ENCODE measurements at places on chromosomes 6 and 20.

- DNase-seq, result no peak
Observed at GRCh38 chr6:154223296-154223695, 133.3 kb downstream of the IPCEF1 start.

DNA sequence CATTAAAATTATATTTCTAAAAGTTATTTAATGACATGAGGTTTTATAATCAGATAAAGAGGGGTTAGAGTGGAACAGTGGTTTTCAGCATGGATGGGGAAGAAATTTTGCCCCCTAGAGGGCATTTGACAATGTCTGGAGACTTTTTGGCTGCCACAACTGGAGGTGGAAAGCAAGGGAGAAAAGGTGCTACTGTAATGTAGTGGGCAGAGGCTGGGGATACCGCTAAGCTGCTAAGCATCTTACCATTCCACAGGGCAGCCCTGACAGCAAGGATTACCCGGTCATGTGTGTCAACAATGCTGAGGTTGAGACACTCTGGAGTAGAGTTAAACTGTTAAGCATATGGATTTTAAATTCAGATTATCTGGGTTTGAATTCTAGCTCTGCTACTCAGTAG lies 52.9 kb upstream of the FABP7 start:
- DNase-seq, result no peak

DNA sequence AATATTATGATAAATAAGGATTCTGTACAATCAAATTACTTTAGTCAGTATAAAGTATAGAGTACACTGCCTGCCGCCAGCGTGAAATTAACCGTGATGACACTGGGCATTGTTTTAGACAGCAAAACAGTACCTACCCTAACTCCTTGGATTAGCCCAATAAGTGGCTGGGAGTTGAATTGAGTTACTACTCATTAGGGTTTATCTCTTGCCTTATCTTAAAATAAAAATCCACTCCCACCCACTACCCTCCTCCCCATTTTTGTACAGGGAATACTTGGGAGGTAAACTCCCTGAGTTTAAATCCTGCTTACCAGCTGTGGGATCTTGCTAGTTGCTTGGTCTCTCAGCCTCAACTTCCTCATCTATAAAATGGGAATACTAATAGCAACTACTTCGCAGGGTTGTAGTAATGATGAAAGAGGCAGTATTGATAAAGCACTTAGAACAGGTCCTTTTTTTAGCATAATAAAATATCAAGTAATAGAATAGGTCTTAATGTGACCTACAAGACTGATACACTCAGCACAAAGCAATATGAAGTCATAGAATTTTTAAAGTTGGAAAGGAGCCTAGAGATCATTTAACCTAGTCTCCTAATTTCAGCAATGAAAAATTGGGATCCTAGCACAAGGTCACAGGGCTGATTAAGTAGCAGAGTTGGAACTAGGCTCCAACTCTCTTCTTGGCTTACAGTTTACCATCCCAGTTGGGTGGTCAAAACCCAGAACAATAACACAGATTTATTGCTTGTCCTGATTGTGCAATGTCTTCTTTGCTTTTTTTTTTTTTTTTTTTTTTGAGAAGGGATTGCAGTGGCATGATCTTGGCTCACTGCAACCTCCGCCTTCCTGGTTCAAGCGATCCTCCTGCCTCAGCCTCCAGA lies 23.8 kb downstream of the PHACTR2 start:
- no peak for DNase-seq

DNA sequence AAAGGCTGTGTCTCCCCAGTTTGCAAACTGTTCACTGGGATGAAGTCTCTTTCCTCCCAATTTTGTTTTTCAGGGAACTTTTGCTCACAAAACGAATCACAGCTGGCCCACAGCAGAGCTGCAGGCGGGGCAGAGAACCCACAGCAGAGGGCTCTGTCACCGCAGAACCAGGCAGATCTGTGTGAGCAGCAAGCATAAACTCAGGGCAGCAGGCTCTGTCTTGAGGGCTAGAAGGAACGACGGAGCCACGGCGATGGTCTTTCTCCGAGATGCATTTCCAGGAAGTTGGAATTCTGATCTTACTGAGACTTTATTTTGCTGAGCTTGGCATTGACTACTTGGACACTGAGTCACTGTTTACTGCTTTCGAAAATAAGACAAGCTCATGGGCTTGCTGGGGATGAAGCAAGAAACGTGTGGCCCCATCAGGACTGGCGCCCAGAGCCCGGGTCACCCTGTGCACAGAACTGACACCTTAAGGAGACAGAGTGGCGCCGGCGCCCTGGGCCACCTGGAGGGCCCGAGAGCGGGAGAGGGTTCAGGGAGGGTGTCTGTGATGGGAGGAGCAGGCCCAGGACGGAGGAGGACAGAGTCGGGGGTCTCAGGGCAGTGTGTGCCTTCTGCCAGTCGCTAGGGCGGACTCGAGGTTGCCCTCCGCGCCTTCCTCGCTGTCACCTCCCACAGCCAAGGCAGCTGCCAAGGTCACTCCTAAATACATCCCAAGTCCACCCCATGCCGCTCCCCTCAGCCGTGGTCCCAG lies 106.3 kb upstream of the NXT1 start:
- DNase-seq, result no peak

DNA sequence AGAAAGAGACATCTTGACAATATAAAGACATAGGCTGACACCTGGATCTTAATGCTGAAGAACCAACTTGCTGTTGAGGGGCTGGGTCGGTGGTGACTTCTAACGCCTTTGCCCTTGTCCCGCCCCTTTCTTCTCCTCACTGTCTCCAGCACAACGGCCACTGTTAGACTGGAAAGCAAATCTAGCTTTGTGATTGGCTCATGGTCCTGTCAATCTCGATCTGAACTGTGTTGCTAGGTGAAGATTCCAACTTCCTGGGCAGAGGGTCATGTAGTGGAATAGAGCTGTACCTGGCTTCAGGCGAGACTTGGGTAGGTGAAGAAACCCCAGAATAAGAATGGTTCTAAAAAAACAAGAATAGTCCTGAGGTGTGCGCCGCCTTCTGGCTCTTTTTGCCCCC lies at the start of gene PGK2:
Gene PGK2 (minus strand): TSS at position 110 of the 400 bp plus-strand sequence. CDS start 98 bp downstream, at position 12.
- DNase-seq, result no peak

- no peak for DNase-seq
Observed at GRCh38 chr6:41655646-41656001, 17.4 kb downstream of the MDFI start.

DNA sequence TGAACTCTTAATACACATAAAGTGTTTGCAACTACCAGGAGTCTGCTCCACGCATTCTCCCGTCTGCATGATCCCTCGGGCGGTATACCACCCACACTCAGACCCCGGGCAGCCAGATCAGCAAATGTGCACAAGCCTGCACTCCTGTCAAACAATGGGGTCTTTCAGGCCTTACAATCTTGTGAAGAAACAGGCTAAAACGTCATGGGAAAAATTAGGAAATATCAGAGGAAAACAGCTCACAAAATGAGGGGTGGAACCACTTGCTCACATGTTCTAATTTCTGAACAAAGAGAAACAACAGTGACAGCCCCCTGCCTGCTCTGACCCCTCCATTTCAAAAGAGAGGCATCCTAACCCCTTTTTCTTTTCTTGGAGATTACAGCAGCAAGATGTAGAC lies 69.4 kb downstream of the BACH2 start:
- no peak for DNase-seq

DNA sequence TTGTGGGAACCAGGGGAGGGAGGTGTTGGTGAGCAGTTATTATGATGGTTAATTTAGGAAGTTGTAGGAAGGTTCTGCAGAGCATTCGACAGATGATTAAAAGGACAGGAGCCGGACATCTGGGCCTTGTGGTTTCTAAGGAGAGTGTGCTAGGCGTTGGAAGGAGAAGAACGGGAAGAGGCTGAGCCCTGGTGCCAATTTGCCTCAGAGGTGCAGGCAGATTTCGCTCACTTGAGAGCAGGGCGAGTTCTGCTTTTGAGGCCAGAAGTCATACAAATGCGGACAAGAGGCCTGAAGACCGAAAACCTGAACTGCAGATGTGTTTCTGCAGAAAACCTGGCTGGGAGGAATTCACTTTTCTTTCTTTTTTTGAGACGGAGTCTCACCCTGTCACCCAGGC lies 30.5 kb upstream of the RPS6KA2 start:
- DNase-seq, result no peak

DNA sequence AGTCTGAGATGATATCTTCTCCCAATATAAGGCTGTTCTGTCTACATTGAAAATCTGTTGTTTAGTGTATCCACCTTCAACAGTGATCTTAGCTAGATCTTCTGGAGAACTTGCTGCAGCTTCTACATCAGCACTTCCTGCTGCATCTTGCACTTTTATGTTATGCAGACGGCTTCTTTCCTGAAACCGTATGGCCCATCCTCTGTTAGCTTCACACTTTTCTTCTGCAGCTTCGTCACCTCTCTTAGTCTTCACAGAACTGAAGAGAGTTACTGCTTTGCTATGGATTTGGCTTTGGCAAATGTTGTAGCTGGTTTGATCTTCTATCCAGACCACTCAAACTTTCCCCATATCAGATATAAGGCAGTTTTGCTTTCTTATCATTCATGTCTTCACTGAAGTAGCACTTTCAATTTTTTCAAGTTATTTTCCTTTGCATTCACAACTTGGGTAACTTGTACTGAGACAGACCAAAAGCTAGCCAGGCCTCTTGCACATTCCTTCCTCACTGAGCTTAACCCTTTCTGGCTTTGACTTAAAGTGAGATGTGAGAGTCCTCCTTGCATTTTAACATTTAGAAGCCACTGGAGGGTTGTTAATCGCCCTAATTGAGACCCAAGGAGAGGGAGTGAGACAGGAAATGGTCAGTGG lies 110.1 kb downstream of the PREP start:
- no peak for DNase-seq

- no peak for DNase-seq
Observed at GRCh38 chr20:6708010-6708409, 59.5 kb upstream of the BMP2 start.

DNA sequence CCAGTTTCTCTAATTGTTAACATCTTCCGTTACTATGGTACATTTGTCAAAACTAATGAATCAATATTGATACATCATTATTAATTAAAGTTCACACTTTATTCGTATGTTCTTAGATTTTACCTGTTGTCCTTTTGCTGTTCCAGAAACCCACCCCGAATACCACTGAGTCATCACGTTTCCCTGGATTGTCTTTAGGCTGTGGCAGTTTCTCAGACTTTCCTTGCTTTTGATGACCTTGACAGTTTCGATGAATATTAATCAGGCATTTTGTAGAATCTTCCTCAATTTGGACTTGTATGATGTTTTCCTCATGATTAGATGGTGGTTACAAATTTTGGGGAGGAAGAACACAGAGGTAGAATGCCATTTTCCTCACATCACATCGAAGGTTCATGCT lies 39.1 kb upstream of the AIG1 start:
- no peak for DNase-seq

DNA sequence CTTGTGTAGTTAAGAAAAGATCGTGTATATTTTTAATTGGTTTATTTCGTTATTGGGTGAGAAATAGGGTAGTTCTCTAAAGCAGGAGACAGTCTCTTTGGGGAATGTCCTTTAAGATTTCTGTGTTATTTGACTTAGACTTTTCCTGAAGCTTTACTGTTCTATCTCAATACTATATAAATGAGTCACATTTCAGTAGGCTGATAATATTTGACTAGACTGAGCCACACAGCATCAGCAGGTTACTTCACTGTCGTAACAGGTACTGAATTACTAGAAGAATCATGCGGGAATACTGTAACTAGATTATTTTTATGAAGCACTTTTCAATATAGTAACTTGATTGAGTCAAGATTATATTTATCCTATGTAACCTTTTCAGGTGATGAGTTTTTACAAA lies 1.4 kb downstream of the SMAP1 start:
- no peak for DNase-seq

DNA sequence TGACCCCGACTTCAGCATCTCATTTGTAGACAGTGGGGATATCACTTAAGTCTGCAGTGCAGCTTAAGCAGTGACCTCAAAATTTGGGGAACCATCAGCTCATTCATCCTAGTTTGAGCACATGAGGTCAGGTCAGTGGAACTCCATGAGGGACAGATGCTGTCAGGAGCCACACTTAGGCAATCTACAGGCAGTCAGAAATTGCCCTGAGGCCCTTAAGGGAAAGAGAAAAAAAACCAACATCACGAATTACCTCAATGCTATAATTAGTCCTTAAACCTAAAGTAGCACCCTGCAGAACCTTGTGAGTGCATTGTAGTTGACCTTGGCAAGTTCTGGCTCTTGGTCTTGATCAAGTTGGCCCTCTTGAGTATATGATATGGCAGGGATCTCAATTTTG lies 21.1 kb downstream of the TMEM74B start:
- no peak for DNase-seq

DNA sequence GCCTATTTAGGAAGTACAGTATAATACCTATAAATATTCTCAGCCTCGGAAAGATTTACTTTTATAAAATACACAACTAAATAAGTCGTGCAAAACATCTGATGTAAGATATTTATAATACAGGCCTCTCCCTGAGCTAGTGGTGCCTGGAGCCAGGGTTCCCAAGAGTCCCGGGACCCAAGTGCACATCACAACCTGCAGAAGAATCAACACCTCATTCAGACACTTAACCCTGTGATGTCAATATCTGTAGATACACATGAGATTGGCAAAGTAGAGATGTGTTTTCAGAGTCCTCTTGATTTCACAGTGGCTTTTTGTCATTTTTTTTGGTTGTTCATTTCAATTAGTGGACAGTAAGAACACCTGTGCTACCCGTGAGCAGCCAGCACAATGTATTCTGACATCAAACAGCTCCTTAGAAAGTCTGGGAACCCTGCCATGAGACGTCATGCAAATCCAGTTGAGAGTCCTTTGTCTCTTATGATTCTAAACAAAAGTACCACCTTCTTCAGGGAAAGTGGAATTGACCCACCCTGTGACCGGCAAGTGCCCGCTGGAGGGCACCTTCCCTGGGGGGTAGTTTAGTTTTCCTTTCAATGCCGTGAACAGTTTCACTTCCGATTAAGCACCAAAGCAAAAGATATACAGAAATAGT lies 101.6 kb downstream of the DACT2 start:
- DNase-seq, result no peak

GRCh38 chr6:44177691-44178423 lies 19.2 kb downstream of the CAPN11 start:
- no peak for DNase-seq

GRCh38 chr20:62636446-62636845 lies 5.9 kb upstream of the SLCO4A1 start:
- no peak for DNase-seq

Data from activated T-helper 1 cell treated with anti-CD3 and anti-CD28 coated beads, Interleukin-2, amount 50 U/mL, for 16 hours (primary cell).